Vagina (tissue), 2 donors: ENCODE measurements at places on chromosomes 16 and 17.

DNA sequence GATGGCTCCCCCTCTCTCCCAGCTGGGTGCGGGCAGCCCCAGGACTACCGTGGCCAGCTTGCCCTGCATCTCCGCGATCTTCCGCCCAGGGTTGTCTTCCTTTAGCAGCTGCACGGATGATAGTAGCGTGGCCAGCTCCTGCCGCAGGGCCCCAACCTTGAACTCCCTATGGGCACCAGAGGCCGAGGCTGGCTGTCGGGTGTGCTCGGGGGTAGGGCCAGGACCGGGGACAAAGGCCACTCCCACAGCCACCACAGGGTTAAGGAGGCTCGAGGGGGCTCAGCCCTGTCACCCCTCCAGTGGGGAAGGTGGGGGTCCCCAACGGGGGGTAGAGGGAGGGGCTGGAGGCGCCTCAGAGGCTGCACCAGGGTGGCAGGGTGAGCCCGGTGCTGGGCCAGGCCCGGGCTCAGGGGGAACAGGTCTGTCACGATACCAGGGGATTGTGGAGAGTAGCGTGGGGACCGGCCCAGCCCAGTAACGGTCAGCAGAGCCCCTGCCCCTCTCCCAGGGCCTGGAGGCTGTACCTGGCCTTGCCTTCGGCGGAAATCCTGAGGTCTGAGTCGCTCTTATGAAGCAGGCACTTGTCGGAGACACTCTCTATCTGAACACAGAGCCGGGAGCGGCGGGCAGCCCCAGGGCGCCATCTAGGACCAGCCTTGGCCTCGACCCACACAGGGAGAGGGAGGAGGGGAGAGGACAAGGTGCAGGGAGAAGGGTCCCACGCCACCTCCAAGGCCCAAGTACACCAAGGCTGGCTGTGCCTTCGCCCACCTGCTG, 5.2 kb downstream of the PERCC1 start:
- DNase-seq, result no peak

- DNase-seq, result no peak
These were observed 1.8 kb upstream of the ANKRD11 start for GRCh38 chr16:89491974-89492687.

DNA sequence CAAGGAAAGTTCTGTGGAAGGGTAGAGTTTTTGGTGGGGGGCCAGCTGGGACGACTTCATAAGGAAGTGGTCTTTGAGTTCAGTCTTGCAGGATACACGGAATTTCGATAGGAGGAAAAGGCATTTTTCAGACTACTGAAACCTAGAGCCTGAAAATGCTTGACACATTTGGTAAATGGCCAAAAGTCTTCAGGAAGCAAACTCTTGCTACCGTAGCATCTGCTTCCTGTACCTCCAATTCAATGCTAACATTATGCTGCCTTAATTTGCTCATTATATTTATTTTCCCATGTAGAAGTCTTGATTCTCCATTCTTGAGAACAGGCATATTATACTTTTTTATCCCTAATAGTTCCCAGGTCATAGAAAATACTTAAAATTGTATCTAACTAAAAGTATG, 129.3 kb upstream of the MED13 start:
- DNase-seq, result no peak

GRCh38 chr16:85716680-85717038, 27.9 kb upstream of the GINS2 start:
- DNase-seq, result no peak

GRCh38 chr16:15427648-15428239, 6.6 kb upstream of the BMERB1 start:
- DNase-seq, result no peak

DNA sequence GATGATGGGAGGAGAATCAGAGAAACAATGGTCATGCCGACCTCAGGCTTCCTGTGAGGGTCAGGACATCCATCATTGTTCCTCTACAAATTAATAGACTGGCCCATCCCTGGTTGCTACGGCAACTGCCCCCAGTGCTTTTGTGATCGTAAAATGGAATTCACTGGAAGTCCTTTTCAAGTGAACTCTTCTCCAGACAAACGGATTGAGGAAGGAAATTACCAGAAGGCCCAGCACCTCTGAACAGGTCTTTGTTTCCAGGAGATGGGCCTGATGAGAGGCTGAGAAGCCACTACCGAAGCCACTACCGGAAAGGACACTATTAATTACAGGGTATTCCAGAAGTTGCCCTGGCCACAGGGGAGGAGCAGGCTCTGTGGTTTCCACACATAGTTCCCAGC, 126.0 kb downstream of the MGAT5B start:
- no peak for DNase-seq

- no peak for DNase-seq
These were observed 114.7 kb downstream of the BCAS3 start for GRCh38 chr17:60792250-60792898.

GRCh38 chr16:81376880-81377279, 62.1 kb downstream of the GAN start:
- DNase-seq, result no peak

GRCh38 chr17:8838551-8839095, 28.9 kb downstream of the PIK3R6 start:
- no peak for DNase-seq
